ENCODE measurements at places on chromosomes 12 and 14.

- no peak for DNase-seq
Observed at GRCh38 chr12:130014485-130014807, 110.6 kb upstream of the TMEM132D start.

DNA sequence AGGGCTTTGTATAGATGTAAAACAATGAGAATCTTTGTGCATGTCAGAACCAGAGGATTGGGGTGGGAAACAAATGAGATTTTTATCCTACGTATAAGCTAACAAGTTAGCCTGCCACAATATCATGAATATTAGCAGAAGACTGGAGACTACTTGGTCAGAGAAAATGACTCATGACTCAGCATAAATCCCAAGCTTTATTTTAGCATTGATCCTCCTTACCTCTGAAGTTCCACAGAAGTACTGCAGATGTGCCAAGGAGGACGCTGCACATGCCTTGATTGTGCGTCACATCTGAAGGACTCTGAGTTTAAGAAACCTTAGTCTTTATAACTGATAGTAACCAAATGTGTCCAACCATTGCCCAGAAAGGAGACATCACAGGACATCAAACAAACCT, 234.0 kb upstream of the RPL10L start:
- DNase-seq = no peak

GRCh38 chr12:40226705-40227104, 1.9 kb downstream of the LRRK2 start:
- DNase-seq = peak; percentile 70

DNA sequence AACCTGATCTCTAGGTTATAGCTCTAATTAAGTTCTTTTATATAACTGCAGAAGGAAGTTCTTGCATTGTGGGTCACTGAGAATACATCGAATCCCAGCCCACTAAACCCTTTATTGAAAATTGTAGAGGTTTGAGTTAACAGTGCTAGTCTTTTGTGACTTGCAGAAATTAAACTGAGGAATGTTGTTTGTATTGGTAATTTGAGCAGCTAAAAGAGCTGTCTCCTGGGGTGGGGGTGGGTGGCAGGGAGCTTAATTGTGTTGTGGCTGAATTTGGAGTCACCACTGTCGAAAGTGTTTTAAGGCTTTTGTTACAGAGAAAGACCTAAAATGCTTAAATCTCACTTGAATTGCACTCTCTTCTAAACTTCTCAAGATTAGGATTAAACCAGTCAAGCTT, 3.2 kb upstream of the COX8C start:
- DNase-seq = no peak

DNA sequence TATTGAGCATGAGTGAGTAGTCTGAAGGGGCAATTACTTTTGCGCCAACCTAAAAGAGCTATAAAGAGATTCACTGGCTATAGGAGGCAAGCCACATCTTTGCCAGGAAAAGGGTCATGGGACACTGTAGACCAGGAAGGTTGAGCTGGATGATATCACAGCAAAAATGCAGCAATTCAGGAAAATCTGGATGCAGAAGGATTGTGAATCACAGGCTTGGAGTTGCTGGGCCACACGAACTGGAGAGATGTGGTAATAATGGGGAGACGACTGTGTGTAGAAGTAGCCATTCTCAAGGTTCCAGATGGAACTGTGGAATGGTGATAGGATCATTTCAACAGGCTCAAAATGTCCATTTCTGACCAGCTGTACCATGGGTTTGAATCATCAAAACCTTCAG, 151.4 kb upstream of the DAAM1 start:
- DNase-seq = no peak

DNA sequence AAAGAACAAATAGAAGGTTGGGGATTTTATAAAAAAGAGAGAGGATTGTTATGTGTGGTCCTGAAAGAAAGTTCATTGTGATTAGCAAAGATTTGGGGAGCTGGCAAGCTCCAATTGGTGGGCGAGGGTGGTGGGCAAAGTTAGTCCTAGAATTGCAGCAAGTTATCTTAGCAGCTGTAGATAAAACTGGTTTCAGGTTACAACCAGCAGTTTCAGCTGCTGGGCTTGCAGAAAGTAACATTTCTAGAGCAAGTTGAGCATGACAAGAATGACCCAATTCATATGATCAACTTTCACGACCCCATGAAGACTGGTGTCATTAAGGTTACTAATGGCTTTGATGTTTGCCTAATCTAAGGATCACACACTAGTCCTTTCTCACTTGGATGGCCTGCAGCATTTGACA, 177.9 kb upstream of the NUDT4 start:
- no peak for DNase-seq

GRCh38 chr12:103994235-103994634, 28.6 kb downstream of the TDG start:
- DNase-seq = no peak

DNA sequence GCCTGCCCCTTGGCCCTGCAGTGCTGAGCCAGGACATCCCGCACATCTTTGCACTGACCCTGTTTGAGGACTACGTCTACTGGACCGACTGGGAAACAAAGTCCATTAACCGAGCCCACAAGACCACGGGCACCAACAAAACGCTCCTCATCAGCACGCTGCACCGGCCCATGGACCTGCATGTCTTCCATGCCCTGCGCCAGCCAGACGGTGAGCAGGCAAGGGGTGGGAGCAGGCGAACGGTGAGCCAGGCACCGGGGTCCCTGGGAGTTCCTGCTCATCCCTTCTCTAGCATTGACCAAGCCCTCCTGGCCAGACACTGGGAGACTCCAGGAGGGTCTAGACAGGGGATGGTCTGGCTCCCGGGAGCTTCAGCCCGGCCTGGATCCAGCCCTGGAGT, 17.4 kb upstream of the NXPH4 start:
- no peak for DNase-seq

DNA sequence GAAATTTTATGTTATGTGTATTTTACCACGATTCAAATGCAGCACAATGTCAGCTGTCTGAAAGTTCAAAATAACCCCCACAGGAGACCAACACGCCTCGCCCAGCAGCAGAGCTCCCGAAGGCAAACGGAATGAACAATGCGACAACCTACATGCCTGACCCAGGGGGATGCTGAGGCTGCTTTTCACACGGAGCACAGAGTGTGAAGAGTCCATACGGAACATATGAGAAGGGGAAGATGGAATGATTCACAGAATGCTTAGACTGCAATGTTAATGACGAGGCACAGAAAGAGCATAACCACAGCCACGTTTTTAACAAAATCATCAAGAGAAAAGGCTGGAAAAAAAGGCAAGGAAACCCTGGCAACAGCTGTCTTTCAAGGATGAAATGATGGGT, 22.6 kb downstream of the ZFYVE21 start:
- no peak for DNase-seq

- no peak for DNase-seq
Observed at GRCh38 chr12:58781609-58782008, 138.7 kb downstream of the LRIG3 start.

GRCh38 chr14:45587142-45587541, 334.1 kb upstream of the MIS18BP1 start:
- DNase-seq = no peak

DNA sequence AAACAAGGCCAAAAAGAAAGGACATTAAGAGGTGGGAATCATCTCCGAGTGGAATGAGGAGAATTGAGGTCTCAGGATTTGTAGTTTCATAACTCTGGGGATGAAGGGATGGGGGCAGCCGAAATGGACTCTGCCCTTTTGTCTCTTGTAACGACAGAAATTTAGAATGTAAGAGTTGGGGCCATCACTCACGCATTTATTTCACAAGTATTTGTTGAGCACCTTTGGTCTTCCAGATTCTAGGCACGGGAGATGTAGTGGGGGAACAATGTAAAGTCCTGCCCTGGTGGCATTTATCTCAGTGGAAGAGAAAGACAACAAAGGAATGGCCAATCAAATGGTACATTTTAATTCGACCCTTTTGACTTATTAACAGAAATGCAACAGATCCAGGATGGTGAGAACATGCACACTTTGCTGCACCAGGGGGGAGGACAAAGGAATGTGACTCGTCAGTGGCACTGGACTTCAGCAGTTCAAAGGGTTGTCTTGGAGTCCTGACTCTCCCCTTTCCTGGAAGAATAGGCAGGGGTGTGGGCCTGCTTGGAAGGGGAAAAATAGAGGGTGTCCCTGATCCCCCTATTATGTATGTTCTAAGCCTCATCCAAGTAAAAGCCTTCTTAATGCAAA, 102.0 kb downstream of the TMEM30B start:
- no peak for DNase-seq

DNA sequence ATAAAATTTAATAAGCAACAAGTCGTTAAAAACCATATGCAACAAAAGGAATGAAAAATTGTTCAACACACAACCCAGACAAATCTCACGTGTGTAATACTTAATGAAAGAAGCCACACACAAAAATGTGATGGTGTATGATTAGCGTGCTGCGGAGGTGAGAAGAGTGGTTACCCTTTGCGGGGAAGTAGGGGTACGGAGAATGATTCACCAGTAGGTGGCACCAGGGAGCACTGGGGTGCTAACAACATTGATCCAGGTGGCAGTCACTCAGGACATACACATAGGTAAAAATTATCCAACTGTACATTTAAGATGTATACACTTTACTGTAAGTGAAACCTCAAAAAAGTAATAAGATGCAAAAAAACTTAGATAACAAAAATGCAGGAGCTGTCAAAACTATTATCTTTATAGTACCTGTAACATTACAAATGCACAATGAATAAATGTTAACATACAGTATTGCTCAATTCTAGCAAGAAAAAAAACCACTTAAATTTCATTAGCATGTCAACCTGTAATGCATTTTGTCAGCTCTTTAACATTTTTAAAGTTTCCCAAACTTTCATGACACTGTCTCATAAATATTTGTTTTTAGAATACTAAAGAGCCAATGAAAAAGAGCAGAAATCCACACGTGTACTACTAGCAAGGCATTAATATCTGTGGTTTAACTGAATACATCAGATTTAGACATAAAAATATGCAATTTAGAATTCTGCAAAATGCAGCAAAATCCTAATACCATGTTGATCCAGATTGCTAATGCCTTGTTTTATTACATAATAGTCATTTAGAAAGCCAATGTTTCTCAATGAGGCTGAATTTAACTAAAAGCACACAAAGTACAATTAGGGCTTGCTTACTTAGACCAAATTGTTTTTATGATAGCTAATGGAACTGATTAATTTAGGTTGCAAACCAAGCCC, 46.7 kb downstream of the TMCC3 start:
- no peak for DNase-seq

DNA sequence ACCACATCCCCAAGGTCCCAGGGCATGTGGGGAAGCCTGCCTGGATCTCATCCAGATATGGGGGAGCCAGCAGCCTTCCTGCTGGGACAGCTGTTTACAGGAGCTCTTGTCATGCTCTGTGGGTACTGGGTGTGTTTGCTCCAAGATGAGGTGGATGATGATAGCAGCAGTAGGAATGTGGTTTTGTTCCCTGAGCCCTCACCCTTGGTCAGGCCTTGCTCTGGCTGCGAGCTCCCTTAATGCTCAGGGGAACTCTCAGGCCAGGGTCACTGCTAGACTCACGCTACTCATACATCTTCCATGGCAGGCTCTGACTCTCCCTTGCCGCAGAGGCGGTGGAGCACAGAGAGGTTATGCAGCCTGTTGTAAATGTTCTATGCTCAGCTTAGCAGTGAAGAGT, 990.3 kb downstream of the AACS start:
- no peak for DNase-seq

DNA sequence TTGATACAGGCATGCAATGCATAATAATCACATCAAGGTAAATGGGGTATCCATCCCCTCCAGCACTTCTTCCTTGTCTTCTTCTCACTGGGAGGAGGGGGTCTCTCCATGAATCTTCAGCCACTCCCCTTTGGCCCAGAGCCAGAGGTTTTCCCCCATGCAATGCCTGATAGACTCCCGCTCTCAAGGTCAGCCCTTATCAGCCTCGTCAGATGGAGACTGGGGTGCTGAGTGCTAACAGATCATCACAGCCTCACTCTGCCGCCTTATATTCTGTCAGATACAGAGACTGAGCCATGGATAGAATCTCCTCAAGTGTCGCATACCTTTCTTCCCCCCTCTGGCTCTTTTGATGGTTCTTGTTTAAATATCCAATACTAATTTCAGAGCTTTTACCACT, 503.1 kb downstream of the AACS start:
- no peak for DNase-seq

GRCh38 chr12:21526053-21526452, at the start of gene SPX:
Gene SPX (plus strand): TSS chr12:21526296. CDS start chr12:21526473, 177 bp downstream.
- no peak for DNase-seq

DNA sequence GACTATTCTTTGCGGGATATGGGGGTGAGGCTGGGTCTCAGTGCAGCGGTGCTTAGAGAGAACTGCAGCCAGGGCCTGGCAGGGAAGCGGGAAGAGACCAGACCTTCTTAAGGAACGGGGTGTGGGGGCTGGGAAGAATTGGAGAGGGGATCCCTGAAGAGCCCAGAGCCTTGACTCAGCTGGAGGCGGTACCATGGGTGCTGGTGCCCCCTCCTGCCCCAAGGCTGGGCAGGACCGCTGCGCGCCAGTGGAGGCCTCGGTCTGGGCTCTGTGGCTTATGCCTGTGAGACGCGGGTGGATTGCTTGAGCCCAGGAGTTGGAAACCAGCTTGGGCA, 1.3 kb upstream of the RNU7-1 start:
- DNase-seq = no peak

DNA sequence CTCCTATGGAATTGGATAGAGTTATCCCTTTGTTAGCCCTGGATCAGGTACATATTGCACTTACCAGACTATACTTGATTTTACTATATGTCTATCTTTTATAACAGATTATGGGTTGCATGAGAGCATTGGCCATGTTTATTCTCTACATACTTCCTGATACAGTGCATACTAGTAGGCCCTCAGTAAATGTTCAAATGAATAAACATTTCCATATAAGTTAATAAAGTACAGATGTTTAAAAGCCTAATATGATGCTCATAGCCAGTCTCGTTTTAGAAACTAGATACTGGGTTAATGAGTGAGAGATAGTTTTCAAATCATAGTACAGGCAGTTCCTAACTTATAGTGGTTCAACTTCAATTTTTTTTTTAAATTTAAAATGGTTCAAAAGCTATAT, 39.5 kb upstream of the TOMM20L start:
- no peak for DNase-seq

DNA sequence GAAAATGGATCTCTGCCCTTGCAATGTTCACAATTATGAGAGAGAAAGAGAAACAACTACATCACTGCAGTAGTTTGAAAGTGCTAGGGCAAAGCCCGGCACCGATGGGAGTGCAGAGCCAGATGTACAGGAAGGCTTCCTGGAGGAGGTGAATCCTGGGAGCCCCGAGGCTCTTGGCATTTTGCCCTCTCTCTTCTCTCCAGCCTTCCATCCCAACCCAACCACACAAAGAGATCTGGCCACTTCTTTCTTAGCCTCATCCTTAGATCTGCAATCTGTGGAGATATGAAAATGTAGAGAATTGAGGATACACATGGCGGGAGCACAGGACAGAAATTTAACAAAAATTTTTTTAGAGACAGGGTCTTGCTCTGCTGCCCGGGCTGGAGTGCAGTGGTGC, 3.3 kb upstream of the PAPLN start:
- DNase-seq = no peak

DNA sequence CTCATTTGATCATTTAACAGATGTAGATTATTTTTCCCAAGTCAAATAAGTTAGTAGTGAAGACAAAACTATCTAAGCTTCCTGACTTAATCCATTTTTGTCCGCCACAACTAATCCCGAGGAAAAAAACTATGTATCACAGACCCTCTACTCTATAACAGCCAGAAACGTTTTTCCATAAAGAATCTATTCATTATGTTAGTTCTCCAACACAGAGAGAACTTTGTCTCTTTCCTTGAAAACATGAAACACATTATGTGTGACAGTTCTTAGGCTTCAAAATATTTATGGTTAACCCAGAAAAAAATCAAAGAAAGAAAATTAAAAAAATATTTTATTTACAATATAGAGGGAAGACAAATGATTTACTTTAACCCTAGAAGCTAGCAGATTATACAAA, 100.1 kb downstream of the PLEKHG7 start:
- DNase-seq = no peak

GRCh38 chr14:103304706-103305105, 29.3 kb upstream of the EIF5 start:
- no peak for DNase-seq

All from amniotic stem cell (primary cell).